Vagina (tissue), 2 donors: ENCODE measurements at places on chromosomes 4 and X.

DNA sequence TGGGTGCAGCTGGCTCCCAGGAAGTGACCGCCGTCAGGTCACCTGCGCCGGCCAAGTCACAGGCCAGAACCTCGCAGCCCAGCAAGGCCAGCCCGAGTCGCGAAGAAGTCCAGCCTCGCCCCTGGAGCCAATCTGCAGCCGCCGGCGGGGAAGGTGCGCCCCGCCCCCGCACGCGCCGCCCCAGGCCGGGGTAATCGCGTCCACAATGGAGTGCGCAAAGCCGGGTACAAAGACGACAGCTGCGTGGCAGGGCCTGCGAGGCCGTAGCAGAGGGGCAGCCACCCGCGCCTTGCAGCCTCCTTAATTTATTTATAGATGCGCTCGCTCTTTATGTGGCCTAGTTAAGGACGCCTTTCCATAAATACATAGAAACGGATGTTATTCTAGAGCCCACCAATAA is 139.4 kb upstream of the CPEB2 start:
- no peak for DNase-seq

DNA sequence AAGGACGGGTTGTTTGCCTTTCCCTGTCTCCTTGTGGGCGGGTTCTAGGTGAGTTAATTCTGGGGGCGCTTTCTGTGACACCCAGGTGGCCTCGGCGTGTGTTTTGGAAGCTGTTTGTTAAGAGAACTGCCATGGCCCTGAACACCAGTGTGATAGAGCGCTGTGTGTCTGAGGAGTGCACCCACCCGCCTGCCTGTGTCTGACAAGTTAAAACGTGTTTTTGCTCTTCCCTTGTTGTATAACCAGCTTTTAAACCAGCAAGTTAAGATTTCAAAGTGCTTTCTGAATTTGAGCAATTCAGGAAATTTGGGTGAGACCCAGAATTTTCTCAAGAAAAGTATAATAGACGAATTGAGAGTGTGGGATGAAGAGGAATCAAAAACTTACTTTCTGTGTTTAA is 55.2 kb upstream of the HGFAC start:
- DNase-seq: no peak

DNA sequence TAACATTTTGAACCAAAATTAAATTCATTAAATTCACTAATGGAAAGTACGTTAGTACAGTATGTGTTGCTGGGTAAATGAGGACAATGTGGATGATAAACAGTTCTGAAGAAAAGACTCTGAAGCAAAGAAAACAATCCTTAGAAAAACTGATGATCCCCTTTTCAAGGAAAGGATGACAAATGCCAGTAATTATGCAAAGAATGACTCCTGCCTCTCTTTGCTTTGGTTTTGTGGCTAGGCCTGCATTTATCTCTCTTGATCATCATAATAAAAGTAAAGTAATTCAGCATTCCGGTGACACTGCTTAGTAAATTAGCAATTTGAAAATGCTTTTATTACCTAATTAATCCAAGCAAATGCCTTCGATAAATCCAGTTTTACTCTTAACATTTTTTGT is 652.2 kb upstream of the DIPK2B start:
- DNase-seq: no peak

DNA sequence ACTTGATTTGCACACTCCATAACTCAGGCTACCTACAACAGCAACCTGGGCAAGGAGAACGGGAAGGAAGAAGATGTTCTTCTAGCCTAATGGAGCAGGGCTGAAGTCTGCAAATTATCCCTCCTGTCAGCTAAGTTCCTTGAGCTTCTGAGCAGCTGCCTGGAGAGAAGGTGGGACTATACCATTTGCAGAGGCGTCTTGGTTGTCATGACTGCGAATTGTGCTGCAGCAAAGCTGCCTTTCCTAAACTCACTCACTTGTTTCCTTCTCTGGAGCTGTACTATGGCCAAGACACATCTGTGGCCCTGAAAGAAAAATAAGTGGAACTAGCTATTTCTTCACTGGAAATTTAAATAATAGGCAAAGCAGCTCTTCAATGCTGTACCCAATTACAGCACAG is 682.4 kb upstream of the GRIA3 start:
- no peak for DNase-seq

DNA sequence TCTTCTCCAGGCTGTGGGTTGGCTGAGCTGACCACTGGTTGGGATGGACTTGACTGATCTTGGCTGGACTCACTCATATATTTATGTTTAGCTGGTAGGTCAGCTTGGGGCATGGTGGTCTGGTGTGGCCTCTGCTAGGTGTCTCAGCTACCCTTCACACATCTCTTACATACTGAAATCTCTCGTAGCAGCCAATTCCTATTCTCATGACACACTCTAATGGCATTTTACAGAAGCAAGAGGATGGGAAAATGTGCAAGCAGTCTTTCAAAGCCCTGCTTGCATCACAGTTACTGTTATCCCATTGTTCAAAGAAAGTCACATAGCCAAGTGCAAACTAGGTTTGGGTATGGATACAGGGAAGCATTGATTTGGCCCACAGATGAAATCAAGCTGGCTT is 55.5 kb upstream of the PCDH18 start:
- no peak for DNase-seq

GRCh38 chrX:136473663-136474062 is 14.1 kb upstream of the BRS3 start:
- no peak for DNase-seq

DNA sequence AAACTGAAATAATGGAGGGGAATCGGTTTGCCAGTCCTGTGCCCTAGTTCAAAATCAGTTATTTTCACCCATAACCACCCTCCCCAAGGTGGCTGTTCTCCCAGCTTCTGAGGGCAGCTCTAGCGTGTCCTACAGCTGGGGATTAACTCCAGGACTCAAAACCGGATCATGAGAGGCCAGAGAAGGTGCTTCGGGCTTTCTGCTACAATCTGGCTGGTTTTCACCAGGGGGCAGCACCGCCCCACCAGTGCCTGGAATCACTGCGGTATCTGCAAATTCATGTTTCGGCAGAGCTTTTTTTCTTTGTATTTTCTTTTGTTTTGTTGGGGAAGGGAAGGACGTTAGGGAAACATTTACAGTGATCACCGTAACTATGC is 28.4 kb downstream of the PDHA1 start:
- DNase-seq: no peak

DNA sequence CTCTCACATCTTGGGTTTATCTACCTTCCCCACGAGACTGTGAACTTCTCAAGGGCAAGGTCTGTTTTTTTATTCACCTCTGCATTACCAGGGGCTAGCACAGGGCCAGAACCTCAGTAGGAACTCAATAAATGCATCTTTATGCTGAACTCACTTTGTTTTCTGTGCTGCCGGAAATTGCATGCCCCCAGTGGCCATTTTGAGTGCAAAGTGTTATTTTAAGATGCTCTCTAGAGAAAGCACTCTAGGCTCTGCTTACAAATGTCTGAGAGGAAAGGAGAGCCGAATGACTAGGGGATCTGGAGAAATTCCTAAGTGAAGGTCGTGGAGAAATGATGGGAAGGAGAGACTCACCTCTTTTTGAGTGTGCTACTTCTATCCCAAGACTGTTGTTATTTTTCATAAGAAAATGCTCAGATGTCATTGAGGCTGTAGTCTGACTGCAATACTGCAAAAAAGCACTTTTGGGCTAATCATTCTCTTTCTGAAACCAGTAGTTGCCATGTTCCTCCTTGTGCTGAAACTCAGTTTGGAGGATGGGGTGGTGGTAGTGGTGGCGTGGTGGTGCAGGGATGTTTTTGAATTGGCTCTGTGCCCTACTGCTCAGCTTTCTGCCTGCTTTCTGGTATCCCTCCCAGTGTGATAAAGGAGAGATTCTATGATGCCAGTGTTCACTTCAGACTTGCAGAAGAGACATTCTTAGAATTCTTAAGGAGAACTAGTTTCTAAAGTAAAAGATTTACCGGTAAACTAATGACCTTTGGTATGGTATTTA is 41.3 kb downstream of the DOCK11 start:
- no peak for DNase-seq

GRCh38 chrX:107574054-107574683 is 54.1 kb upstream of the PRPS1 start:
- DNase-seq: no peak

DNA sequence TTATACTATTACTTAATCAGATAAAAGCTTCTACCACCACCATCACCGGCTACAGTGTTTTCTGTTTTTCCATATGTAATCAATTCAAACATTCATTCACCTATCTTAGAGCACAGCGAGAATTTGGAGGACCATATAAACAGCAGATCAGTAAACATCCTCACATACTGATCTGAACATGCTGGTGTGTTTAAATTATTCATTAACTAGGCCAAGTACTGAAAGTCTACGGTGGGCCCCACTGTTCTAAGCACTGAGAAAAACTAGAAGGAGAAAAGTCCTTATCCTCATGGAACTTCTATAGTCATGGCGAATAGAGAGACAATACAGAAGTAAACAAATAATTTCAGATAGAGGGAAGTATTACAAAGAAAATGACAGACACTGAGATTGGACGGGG is 176.6 kb downstream of the NR3C2 start:
- no peak for DNase-seq

DNA sequence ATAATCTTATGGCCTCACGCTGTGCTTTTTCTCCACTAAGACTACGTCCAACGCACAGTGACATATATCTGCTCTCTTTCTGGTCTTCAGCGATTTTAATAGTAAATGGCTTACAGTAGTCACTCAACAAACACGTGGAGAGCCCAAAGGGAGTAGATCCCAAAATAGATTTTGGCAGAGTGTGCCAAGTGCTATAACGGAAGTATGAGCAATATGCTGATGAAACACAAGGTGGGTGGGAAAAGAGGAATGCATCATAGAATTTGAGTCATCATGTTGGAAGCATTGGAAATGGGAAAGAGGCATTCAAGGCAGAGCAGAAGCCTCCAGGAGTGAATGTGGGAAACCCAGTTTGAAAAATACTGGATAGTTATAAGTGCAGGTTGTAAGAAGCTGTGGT is 129.1 kb upstream of the LDB2 start:
- no peak for DNase-seq

- DNase-seq: no peak
Observed at GRCh38 chr4:161359491-161359890, 804.3 kb downstream of the FSTL5 start.

DNA sequence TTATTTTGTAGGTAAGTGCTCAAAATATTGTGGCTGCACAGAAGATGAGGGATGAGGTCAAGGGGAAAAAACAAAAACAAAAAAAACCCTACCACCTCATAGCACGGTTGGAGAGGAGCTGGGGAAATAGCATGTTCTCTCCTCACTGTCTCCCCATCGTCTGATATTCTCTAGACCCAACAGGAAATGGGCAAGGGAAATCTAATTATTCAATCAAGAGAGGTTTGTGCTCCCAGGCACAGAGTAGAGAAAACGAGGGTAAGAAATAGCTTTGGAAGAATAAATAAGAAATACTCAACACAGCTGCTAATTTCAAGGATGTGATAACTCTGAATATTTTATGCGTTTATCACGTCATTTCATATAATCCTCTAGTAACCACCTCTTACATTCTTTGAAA is 619.2 kb upstream of the GNPDA2 start:
- DNase-seq: no peak

DNA sequence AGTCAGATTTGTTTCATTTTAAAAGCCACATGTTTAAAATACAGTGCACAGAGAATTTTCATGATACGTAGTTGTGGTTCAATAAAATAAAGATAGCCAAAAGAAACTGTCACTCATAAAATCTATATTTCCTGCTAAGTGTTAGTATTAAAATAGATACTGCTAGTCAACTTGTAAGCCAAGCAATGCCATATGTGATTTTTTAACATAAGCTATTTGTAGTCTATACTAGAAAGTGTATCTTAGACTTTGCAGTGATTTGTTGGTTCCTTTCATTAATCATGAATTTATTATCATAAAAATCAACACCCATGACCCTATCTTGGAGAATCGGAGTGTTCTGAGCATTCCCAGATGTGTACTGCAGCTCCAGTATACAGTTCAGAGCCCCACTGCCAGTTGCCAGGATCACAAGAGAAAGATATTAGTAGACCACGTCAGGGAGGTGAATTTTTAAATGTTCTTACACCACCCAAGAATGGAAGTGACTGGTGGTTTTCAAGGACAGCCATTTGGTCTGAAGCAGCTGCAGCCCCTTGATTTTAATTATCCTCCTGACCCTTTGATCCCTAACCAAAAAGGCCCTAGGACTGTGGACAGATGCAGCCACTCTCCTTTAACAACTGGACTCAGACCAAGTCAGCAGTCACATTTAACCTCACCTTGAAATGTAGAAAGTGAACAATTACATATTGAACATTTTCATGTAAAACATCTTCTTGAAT is 163.1 kb downstream of the PALLD start:
- no peak for DNase-seq

DNA sequence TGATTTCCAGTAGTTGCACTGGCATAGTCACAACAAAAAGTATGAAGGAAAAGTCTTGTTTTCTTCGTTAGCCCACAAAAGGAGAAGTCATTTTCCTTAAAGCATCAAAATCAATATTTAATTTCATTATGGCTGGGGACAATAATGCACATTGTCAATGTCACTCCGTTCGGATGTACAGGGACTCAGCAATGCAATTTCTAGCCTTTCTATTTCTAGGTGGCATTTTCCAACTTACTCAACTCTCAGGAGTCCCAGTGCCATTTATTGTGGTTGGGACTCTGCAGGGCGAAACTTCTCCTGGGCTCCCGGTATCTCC is 99.6 kb downstream of the CEP135 start:
- DNase-seq: no peak

DNA sequence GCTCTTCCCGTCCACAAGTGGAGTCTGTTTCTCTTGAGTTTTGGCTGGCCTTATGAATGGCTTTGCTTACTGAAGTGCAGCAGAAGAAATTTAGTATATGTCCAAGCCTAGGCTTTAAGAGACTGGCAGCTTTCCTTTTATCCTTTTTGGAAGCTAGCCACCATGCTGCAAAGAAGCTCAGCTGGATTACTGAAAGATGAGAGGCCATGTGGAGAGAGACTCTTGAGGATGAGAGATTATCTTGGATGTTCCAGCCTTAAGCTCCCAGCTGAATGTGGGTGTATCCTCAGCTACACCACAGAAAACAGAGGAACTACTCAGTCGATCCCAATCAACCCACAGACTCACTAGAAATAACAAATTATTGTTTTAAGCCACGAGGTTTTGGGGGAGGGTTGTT is 12.5 kb downstream of the CCNG2 start:
- DNase-seq: no peak

- DNase-seq: no peak
Observed at GRCh38 chrX:19882066-19882775, 5.2 kb downstream of the SH3KBP1 start.
